AG08396 (cell line): ENCODE measurements at places on chromosomes 4 and X.
A peak's percentile ranks its signal among the peaks of the same experiment; 100 is the strongest.

- no peak for DNase-seq
Measured at GRCh38 chrX:15043538-15043937, 170.3 kb downstream of the MOSPD2 start.

DNA sequence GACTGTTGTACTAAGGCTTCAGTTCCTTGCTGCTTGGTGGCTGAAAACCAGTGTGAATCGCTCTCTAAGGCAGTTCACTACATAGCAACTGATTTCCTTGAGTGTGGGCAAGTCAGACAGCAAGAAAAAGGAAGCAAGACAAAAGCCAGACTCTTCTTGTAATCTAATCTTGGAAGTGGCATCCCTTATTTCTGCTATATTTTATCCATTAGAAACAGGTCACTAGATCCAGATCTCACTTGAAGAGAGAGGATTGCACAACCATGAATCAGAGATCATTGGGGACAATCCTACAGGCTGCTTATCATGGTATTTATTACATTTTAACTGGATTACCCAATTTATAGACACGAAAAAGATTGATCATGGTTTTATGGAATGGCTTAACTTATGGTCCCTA, 684.5 kb downstream of the GRID2 start:
- DNase-seq, result no peak

DNA sequence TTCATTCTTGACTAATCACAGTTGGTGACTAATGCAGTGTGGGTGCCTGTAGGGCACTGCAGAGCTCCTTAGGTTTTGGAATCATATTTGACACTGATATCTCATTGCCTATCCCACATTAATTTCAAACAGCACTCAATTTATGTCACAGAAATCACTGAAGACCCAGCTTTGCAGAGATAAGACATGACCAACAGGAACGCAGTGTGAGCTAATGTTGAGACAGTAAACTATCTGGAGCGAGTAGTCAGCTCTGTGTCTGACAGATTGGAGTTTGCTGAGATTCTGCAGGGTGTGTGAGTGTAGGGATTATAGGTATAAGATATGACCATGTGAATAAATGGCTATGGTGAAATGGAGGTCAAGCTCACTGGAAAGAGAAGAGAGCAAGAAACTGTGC, 1586.1 kb upstream of the AGA start:
- no peak for DNase-seq

DNA sequence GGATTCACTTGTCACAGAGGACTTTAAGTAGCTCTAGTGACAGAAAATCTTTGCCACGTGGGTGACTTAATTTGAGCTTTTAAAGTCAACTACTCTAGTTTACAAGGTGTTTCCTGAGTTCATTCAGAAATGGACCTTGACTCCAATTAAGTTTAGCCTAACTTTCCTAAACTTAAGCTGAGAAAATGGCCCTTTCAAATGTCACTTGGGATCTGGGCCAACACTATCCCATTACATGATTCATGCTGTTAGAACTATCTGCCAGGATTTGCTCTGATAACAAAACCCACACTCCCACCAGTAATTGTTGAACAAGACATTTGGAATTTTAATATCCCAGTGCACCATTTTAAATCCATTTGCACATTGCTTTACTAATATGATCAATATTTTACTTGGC, 40.8 kb downstream of the C4orf46 start:
- no peak for DNase-seq

- no peak for DNase-seq
Measured at GRCh38 chr4:73844345-73844744, 7.9 kb downstream of the CXCL6 start.

GRCh38 chr4:173360587-173361221, 10.1 kb upstream of the SAP30 start:
- DNase-seq, result peak; percentile 9

- peak; percentile 26 for DNase-seq
Measured at GRCh38 chr4:150769248-150769647, 187.3 kb downstream of the MAB21L2 start.

- DNase-seq, result no peak
Measured at GRCh38 chrX:10841579-10841978, 221.2 kb upstream of the MID1 start.

GRCh38 chr4:22099896-22100295, 151.3 kb upstream of the KCNIP4 start:
- DNase-seq, result no peak

DNA sequence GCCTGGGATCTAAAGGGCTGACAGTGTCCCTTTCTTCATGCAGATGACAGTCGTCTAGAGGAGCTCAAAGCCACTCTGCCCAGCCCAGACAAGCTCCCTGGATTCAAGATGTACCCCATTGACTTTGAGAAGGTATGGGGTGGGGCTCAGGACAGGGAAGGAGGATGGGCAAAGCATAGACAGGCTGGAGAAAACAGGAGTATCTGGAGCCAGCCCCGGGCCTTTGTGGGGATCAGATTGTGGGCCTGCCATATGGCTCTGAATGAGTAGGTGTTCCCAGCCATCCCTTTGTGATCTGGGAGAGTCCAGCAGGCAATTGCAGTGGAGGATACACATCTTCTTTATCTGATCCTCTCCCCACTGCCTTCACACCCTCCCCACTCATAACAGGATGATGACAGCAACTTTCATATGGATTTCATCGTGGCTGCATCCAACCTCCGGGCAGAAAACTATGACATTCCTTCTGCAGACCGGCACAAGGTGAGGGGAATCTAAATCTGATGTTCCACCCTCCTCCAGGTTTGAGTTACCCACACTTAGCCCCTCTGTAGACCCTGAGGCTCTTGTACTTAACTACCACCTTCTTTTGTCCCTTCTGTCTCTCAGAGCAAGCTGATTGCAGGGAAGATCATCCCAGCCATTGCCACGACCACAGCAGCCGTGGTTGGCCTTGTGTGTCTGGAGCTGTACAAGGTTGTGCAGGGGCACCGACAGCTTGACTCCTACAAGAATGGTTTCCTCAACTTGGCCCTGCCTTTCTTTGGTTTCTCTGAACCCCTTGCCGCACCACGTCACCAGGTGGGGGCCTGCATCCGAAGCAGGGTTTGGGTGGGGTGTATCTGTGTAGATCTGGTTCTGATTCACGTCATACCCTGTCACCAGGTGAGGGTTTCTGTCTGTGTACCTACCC, 5.8 kb upstream of the CDK16 start:
- no peak for DNase-seq

DNA sequence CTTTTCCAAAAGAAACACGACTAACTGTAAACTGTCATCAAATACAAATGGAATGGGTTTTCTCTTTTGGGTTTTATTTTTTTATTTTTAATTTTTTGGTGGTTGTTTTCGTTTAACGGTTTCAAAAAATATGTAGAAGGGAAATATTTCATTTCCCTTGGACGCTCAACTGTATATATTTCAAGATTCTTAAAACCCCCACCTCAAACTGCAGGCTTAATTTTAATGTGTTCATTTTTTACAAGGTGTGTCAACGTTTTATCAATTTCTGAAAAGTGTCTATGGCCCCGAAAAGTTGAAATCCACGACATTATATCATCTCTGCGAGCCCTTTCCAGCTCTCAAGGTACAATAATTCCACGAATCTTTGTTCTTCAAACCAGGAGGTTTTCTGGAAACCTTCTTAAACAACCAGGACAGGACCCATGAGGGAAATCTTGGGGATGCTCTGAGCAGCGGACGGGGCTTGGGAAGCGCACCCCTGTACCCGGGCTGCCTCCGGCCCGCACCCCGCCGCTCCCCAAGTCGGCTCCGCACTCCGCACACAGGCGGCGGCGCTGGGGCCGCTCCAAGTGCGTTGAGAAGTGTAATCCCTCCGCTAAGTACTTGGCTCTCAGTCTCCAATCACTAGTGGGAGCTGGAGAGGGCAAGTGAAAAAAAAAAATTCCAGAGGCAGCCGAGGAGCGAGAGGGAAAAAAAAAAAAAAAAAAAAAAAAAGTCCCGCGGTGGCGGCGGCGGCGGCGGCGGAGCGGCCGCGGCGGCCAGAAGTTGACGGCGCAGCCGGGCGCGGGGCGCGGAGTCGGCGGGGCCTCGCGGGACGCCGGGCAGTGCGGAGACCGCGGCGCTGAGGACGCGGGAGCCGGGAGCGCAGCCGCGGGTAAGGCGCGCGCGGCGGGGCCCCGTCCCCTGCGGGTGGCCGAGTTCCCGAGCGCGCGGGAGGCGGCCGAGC, at the start of gene BMPR1B:
BMPR1B (plus strand) TSS at position 764 of the 949 bp plus-strand sequence. CDS start 346,470 bp downstream, outside the sequence.
- DNase-seq, result peak; percentile 70

DNA sequence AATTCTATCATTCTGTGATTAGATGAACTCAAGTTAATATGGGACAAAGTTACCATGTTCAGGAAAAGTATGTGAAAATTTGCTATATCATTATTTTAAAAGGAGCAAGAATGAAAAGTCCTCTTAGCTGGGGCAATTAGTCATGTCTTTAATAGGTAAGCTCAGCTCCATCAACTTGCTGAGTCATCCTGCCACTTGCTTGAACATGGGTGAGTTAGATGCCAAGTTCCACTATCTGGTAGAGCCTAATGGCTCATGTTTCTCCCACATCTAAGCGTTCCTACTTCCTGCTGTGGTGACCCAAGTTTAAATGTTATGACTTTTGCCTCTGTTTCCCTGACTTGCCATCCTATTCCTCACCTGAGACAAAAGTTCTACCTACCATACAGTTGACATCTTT, 276.8 kb downstream of the ZNF674 start:
- DNase-seq, result no peak

DNA sequence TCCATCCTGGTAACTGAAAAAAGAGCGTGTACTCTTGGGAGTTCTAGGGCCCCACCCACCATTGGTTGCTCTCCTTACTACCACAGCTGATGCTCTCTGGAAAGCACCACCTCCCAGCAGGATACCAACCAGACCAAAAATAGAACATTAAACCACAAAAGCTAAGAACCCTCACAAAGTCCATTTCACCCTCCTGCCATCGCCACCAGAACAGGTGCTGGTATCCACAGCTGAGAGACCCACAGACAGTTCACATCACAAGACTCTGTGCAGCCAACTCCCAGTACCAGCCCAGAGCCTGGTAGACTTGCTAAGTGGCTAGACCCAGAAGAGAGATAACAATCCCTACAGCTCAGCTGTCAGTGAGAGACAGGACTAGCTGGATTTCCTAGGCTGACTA, 240.6 kb downstream of the PABPC4L start:
- DNase-seq, result no peak

- DNase-seq, result no peak
Measured at GRCh38 chr4:173488074-173488473, 42.0 kb downstream of the HAND2 start.
